NCI-H1105 treated with DMSO at 0.1 percent for 48 hours (cell line): ENCODE measurements at places on chromosomes 16 and 17.
A peak's percentile ranks its signal among the peaks of the same experiment; 100 is the strongest.

DNA sequence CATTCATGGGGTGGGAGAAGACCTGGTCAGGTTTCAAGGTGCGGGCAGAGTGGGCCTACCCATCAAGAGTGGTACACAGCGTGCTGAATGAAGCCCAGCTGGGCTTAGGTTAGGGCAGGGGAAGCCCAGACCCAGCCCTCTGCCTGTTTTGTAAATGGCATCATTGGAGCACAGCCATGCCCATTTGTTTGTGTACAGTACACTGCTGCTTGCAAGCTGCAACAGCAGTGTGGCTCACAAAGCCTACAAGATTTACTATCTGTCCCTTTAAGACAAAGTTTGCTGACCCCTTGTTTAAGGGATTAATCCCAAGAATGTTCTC is 230.1 kb upstream of the TNRC6C start:
- no peak for DNase-seq

DNA sequence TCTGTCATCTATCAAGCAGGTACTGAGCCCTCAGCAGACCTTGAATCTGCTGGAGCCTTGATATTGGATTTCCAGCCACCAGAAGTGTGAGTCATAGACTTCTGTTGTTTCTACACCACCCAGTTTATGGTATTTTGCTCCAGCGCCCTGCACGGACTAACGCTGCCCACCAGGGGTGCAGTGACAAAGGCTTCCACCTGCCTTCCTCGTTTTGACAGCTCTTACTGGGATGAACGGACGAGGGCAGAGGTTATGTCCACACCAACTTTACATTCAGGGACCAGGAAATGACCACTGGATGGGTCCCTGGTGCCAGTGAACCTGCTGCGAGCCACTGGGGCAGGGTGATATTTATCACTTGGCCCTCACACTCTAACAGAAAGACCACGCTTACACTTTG is 66.6 kb upstream of the CBX4 start:
- DNase-seq = no peak

DNA sequence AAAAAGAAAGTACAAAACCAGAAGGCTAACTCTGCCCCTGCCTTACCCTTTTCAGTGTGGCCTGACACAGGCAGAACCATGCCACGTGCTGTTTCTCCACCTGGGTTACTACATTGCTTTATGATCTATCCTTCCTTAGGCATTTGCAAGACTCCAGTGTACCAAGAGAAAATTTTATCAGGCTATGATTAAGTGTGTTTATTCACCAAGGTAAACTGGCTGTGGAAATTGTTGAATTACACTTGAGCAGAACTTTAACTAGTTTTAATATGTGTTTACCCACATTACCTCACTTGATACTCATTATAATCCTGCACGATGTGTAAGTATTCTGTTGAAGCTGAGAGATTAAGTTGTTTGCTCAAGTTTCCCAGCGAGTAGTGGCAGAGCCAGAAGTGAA is 129.7 kb upstream of the MYOCD start:
- DNase-seq = no peak

GRCh38 chr16:47592232-47592631 is 131.1 kb downstream of the PHKB start:
- DNase-seq = no peak

- no peak for DNase-seq
Observed at GRCh38 chr16:11676799-11677198, 8.5 kb downstream of the SNN start.

DNA sequence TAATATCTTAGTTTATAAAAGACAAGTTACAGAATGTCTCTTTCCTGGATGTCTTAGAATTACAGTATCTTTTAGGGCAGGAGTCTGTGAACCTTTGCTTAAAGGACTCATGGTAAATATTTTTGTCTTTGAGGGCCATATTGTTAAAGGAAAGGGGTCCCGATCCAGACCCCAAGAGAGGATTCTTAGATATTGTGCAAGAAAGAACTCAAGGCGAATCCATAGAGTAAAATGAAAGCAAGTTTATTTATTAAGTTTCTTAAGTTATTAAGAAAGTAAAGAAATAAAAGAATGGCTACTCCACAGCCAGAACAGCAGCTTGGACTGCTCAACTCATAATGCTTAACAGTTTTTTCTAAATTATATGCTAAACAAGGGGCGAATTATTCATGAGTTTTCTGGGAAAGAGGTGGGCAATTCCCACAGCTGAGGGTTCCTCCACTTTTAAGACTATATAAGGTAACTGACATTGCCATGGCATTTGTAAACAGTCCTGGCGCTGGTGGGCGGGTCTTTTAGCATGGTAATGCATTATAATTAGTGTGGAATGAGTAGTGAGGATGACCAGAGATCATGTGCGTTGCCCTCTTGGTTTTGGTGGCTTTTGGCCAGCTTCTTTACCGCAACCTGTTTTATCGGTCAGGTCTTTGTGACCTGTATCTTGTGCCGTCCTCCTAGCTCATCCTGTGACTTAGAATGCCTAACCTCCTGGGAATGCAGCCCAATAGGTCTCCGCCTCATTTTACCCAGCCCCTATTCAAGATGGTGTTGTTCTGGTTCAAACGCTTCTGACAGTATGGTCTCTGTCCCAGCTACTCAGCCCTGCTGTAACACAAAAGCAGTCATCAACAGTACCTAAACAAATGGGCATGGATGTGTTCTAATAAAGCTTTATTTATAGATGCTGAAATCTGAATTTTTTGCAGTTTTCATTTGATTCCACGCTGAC is 53.2 kb downstream of the BMERB1 start:
- no peak for DNase-seq

GRCh38 chr17:61380836-61381525 is 18.7 kb upstream of the TBX2 start:
- DNase-seq = no peak

DNA sequence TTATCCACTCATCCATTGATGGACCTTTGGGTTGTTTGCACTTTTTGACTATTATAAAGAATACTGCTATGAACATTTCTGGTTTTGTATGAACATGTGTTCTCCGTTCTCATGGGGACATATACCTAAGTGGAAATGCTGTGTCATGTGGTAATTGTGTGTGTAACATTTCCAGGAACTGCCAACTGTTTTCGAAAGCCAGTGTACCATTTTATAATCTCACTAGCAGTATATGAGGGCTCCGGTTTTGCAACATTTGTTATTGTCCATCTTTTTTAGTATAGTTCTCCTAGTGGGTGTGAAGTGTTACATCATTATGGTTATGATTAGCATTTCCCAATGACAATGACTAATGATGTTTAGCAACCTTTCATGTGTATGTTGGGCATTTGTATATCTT is 5.1 kb upstream of the TRIM25 start:
- DNase-seq = no peak

DNA sequence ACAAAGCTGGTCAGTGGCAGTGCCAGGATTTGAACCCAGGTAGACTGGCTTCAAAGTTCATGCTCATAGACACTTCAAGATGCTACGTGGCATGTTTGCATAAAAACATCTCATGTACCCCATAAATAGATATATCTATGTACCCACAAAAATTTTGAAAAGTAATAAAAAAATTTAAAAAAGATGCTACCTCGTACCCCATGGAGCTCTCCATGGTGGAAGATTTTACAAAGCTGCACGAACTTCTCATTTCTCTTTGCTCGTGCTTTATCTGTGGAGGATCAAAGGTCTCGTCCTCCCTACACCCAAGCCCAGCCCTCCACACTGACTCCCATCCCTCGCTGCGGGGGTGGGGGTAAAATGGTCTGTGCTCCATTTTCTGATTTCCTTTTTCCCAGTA is 135.5 kb downstream of the HAPSTR1 start:
- no peak for DNase-seq

DNA sequence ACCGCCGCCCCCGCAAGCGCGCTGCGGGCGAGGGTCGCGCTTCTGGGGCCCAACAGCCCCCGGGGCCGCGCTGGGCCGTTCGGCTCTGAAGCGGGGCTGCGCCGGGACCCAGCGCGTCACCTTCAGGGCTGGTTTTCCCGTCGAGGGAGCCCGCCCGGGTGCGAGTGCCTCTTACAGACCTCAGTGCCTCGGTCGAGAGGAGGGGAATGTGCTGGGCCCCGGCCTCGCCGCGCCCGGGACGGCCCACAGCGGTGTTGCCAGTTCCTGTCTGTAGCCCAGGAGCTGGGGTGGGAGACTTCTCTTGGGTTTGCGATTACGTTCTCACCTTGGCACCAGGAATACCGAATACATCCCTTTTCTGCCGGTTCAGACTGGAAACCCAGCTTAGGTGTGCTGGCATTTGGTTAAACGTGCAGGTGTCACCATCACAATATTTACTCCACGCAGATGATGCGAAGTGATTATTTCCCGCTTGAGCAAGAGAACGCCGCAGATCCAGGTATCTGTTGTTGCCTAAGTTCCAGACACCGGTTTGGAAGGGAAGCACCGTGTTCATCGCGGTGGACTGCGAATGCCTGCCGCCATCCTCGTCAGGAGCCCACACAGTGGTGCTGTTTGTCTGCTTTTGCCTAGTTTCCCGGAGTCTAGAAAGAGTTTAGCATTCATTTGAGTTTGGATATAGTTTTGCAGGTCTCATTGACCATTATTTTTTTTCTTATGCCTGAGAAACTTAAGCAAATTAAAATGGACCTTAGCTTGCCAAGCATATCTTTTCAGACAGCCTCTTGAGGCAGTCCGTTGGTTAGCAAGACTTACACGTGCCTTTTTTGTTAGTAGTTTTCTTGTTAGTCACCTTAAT is 914 bp downstream of the MAP1LC3B start:
- peak; percentile 21 for DNase-seq

GRCh38 chr17:15260376-15261257 is 4.5 kb downstream of the PMP22 start:
- DNase-seq = peak; percentile 68

GRCh38 chr17:68102318-68102758 is 66.8 kb downstream of the KPNA2 start:
- DNase-seq = peak; percentile 6

- DNase-seq = no peak
Observed at GRCh38 chr17:30137158-30137557, 20.5 kb downstream of the NSRP1 start.

DNA sequence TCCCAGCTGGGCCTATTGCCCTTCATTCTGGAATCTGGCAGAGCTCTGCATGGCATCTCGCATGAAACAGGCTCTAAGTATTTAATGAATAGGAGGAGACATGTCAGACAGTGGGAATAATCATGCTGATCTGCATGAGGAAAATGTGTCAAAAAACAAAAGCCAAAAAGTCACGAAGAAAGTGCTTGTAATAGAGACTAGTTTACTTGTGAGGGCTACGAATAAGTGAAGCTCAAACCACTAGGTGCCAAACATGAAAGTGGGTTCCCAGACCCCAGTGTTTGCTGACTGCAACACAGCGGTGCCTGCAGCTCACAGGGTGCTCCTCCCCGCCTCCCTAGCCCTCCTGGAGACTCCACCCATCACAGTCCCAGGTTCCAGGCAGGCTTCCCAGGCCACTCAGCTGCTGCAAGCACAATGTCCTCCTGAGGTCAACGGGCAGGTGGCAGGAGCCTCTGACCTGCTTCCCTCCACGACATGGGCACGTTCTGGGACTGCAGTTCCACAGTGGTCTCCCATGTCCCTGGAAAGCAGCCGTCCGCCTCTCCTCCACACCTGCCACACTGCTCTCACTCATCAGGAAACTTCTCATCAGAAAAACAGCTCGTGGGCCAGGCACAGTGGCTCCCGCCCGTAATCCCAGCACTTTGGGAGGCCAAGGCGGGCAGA is 96.5 kb downstream of the ANKRD11 start:
- no peak for DNase-seq

- DNase-seq = no peak
Observed at GRCh38 chr16:56916571-56917403, 15.2 kb upstream of the HERPUD1 start.

DNA sequence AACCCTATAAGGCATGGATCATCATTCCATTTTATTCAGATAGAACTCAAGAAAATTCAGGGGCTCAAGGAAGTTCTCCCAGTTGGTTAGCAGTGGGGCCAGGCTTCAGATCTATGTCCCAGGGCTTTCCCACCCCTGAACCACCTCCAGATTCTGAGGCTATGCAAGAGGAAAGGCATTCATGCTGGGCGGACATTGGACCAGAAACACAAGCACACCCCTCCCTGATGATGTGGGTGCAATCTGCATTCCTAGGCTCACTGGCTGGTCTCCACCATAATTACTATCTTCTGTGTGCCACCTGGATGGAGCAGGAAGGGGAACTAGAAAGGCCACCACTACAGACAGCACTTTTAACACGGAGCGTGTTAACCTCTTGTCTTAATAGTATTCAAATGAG is 63.2 kb upstream of the ASIC2 start:
- DNase-seq = no peak

- DNase-seq = peak; percentile 29
Observed at GRCh38 chr17:42459256-42459800, 650 bp downstream of the ATP6V0A1 start.

- DNase-seq = no peak
Observed at GRCh38 chr17:21172846-21173245, 41.1 kb downstream of the TMEM11 start.

DNA sequence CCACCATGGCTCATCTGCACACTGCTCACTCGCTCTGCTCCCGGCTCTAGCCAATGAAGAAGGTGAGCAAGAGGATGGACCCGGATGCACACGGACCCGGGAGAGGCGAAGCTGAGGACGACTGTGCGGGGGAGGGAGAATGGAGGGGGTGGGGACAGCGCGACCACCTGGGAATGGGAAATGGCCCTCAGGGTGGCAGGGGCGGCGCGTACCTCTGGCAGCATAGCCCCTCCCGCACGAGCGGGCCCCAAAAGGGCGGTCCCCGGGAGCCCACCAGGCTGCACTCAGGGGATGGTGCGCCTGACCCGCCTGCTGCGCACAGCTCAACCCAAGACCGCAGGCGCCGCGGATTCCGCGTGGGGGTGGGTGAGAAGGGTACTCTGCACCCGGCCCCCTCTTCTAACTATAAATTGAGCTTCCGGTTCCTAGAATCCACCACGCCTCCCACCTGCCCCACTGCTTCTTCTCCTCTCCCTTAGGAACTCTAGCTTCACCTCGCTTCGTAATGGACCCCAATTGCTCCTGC is 6.1 kb downstream of the MT1H start:
- DNase-seq = no peak

DNA sequence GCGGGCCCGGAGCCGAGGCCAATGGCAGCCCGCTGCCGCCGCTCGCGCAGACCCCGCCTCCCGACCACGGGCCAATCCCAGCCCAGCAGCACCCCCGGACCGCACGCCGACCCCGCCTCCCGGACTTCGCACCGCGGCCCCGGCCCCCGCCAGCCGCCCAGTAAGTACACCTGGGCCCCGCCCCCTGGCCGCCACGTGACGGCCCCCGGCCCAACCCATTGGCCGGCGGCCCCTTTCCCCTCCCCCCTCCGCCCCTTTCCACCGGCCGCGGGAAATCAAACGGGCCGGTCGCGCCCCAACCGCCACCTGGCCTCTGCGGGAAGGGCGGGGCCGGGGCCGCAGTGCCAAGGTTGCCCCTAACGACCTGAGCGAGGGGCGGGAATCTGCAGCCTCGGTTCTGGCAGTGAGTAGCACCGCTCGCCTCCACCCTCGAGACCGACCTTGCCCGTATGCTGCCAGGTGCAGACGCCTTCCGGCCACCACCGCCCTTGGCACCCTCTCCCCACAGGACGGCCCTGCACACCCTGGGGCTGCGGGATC is at the start of gene YBX2:
Gene YBX2 (minus strand): TSS at position 26 of the 540 bp plus-strand sequence. CDS start 139 bp downstream, outside the sequence.
- peak; percentile 90 for DNase-seq

DNA sequence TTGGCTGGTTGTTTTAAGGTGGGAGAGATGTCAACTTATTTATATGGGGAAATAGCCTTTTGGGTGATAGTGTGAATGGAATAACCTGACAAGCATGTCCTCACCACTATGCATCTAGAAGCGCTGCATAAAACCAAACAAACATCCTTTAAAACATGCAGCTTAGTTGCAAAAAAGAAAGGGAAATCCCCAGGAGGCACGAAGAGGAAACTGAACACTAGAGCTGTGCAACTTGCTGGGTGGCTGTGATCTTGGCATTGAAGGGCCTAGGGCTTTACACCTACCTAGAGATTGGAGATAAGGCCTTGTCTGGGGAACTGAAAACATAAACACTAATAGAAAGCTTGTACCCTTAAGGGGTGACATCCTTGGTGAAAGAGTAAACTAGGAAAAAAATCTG is 7.3 kb downstream of the C16orf54 start:
- no peak for DNase-seq
